ENCODE measurements at places on chromosomes 5 and 9.

- no peak for DNase-seq
Measured at GRCh38 chr5:53265043-53265442, 155.5 kb upstream of the MOCS2 start.

- DNase-seq, result no peak
Measured at GRCh38 chr9:76198336-76198735, 195.9 kb downstream of the RFK start.

DNA sequence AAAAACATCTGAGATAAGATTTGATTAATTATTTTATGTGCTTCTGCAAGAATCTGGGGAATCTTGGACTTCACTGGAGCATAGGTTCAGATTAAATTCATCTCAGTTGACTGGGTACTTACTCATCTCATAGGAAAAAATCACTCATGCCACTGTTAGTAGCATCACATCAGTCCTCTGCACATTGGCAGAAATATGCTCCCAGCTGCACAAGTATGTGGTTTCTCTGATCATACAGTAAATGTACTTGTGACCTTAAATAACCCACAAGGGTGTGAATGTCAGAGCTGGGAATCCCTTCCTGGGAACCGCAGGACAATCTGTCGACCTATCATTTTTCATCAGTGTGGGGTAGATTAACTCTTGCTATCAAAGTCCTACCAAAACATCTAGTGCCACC is 203.7 kb upstream of the SLC24A2 start:
- DNase-seq, result no peak

- DNase-seq, result no peak
Measured at GRCh38 chr5:172979778-172980177, 3.8 kb upstream of the ATP6V0E1 start.

GRCh38 chr5:143023411-143024096 is 253.4 kb downstream of the ARHGAP26 start:
- peak; percentile 85 for DNase-seq

DNA sequence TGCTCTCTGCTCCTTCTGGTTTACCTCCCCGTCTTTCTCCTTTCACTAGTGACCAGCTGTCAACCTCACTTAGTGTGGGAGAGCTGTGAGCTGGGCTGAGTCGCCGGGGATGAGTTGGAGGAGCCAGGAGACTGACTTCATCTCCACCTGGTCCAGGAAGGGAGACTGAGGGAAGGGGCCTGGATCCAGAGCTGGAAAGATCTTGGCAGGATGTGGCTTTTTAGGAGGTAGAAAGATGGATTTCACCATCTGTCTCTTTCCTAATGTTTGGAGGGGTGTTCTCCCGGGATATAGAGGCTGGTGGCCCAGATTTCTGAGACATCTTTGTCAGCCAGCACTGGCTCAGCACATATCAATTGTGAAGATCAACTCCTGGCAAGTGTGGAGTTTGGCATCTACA is 37.1 kb upstream of the TNC start:
- DNase-seq, result no peak

GRCh38 chr5:144944936-144945335 is 774.3 kb downstream of the KCTD16 start:
- DNase-seq, result no peak

DNA sequence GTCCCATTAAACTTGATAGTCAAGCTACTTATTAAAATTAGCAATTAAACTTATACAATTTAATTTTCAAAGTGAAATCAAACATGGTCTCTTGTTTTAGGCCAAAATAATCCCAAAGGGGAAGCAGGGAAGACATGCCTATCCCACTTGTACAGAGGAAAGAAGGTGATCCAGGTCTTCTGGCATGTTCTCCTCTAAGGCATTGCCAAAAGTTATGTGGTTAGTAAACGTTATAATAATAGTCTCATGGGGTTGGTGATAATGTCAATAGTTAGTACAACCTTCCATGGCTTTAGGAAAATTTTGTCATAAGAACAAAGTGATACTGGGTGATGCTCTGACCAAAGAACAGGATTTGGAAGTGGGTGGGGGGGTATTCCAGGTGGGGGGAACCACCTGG is 52.8 kb downstream of the ROR2 start:
- no peak for DNase-seq

GRCh38 chr5:154097031-154097430 is 58.3 kb downstream of the MFAP3 start:
- DNase-seq, result no peak

DNA sequence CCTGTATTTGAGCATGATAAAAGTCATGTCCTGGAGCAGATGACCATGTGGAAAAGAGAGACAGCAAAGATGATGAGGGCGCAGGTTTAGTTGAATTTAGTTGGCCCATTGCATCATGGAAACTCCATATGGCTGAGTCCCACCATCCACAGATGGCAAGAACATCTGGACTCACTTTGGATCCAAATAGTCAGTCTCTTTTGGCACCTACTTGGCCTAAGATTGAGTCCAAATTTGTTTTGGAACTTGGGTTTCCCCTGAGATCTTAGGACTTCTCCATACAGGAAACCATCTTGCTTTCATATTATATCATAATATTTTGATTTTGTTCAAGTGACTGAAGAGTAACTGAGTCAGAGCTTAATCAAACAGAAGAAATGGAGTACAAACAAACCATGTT is 217.5 kb downstream of the DRD1 start:
- no peak for DNase-seq

- no peak for DNase-seq
Measured at GRCh38 chr9:104748359-104749031, 1.0 kb downstream of the NIPSNAP3A start.
